ENCODE measurements at places on chromosomes 1 and 21. TPM values are rescaled to one million over a fixed set of nuclear protein-coding genes. Genes with fewer than 3 reads are reported as not detected.

ERO1B gene
- 12.6 TPM for total RNA-seq

ATAD3C gene
- total RNA-seq, result not detected

GBP4 gene
- 0.82 TPM for total RNA-seq

CHAF1B gene
- total RNA-seq, result 1.6 TPM

ZNF678 gene
- 48.1 TPM for total RNA-seq

OLFML3 gene
- total RNA-seq, result 17.5 TPM

ARHGEF16 gene
- not detected for total RNA-seq

PDE4B gene
- 91.7 TPM for total RNA-seq

SLFNL1 gene
- 0.82 TPM for total RNA-seq

CLEC20A gene
- not detected for total RNA-seq

CHIA gene
- total RNA-seq, result not detected

CELA2B gene
- total RNA-seq, result not detected

HCRTR1 gene
- 1.6 TPM for total RNA-seq

LAMC2 gene
- 2.0 TPM for total RNA-seq

IFFO2 gene
- total RNA-seq, result 7.7 TPM

DIO1 gene
- not detected for total RNA-seq

HAPLN2 gene
- 0.41 TPM for total RNA-seq
